Stimulated activated CD8-positive, alpha-beta memory T cell treated with anti-CD3 and anti-CD28 coated beads, Interleukin-4, amount 100 ng/mL, for 1 hour (primary cell): ENCODE measurements at places on chromosomes 16 and 17.

DNA sequence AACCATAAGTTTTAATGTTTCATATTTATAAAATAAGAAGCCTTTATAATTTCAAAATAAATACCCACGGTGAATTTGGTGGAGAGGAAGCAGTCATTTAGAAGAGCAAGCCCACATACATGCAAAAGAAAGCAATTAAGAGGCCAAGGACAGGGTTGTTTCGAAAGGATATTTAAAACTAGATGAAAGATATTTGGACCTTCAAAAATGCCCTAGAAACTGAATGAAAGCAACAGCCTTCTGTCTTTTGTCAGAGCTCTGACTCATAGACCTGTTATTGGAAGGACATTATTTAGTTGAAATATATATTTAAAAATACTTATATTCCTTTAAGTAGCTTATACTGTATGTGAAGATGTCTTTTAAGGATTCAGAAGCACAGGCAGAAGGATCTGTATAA lies 8.6 kb upstream of the METTL9 start:
- no peak for DNase-seq

- DNase-seq = no peak
Measured at GRCh38 chr17:43952724-43953666, 745 bp downstream of the PYY start.

DNA sequence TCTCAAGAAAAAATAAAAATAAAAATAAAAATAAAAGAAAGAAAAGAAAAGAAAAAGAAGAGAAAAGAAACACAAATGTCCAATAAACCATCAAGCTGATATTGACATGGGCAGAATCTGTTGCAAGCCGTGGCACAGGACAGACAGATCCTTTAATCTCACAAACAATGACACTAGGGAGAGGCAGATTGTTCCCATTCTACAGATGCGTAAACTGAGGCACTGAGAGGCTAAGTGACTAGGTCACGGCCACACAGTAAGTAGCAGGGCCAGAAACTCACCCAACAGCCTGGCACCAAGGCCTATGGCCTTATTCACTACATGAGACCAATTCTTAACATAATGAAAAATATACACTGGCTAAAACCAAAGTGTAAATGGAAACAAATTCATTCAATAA lies 28.3 kb upstream of the ZFP90 start:
- DNase-seq = no peak

DNA sequence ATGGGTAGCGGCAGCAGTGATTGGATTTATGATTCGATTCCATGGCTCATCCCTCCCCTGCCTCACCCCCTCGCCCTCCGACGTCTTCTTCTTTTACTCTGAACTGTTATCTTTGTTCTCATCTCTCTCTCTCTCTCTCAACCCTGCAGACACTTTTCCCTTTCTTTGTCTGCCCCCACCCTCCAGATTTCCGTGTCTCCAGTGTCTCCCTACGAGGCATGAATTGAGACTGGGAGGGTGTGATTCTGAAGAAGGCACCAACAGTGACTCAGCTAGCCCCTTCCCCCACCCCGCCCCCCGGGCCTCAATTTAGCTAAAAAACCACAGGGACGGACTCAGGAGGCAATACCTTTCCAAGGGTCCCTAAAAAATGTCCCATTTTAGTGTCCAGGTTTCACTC lies 47.6 kb upstream of the STH start:
- DNase-seq = no peak

DNA sequence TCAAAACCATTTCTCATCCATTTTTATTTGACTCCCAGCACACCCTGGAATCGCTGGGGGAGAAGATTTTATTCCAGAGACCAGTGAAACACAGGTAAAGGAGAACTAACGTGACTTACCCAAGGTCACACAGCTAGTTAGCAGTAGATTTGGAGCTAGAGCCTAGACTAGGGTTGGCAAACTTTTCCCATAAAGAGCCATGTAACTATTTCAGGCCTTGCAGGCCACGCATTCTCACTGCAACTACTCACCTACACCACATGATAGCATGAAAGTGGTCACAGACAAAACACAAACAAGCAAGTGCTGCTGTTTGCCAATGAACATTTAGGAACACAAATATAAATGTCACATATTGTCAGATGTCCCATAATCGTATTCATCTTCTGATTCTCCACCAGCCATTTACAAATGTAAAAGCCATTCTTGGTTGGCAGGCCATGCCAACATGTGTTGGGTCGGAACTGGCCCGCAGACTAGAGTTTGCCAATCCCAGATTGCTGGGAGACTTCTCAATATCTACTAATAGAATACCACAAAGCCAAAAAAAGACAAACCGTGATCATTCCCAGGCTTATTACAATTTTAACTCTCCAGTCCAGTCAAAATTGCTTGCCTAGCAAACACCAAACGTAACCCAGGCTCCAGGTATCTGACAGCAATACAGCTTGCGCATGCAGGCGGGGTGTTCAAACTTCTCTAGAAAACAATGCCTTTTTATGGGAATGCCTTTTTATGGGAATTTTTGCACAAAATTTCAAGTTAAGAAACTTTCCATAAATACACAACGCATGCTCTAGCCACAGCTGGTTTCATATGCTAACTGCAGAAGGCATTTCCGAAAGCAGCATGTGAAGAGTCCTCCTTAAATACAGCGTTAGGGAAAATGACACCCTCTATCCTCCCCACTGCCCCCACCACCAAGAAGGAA lies 20.9 kb downstream of the ZFHX3 start:
- no peak for DNase-seq

DNA sequence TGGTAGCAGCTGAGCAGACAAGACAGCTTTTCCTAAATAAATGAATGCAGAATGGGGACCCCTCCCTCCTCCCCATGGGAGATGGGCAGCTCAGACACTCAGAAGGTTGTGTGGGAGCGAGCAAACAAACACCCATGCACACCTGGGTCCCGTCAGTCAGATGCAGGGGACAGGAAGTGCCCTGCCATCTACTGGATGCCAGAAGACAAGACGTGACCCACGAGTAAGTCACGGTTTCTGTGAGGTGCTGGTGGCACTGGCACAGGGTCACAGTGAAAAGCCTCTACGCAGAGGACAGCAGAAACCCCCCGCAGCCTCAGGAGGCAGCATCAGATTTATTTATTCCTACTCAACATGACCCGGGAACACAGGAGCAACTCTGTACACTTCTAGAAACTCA lies 8.4 kb downstream of the HBQ1 start:
- DNase-seq = no peak

- no peak for DNase-seq
Measured at GRCh38 chr17:19398301-19399181, 11.6 kb upstream of the MFAP4 start.

DNA sequence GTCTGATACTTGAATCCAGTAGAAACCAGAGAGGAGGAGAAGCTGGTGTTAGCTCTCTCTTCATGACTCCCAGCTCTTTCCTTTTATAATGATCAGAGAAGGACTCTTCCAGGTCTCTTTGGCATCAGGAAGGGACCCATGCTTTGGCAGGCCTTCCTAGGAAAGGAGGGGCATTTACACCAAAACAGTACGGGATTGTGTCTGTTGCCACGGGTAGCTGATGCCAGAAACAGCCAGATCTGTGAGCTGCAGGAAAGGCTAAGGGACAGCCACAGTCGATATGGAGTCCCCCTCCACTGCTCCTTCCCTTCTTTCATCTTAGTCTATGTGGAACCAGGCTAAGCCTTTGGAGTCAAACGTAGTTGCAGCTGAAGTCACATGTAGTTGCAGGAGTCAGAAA lies 9.3 kb downstream of the CEP295NL start:
- no peak for DNase-seq

- no peak for DNase-seq
Measured at GRCh38 chr17:77901481-77901880, 57.0 kb upstream of the TNRC6C start.

DNA sequence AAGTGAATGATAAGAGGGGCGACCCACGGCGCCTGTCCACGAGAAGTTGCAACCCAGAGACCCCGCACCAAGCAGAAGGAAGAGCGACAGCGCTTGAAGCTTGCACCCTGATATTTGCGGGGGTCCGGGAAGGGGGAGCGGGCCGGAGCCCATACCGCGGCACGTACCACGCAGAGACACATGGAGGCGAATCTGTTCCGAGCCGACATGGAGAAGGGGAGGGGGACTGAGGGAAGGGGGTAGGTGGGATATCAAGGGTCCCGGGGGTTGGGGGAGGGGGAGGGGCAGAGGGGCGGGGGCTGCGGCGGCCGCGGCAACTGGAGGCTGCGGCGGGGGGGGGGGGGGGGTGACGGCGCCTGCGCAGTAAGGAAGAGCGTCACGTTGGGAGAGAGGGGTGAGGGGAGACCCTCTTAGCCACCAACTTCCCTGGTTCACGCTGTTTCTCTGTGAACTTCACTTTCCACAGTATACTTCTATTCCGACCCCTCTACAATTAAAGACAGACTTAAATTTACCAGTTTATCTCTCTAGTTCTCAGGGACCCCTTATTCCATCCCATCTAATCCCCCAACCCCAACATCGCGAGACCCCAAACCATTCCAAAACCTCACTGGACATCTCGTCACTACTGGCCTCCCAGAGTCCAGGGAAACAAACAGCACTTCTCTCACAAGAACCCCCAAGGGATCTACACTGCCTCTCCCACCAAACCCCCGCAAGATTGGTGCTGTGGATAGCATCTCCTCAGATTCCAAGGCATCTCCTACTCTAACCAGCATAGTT lies 8.0 kb downstream of the DLG4 start:
- no peak for DNase-seq

DNA sequence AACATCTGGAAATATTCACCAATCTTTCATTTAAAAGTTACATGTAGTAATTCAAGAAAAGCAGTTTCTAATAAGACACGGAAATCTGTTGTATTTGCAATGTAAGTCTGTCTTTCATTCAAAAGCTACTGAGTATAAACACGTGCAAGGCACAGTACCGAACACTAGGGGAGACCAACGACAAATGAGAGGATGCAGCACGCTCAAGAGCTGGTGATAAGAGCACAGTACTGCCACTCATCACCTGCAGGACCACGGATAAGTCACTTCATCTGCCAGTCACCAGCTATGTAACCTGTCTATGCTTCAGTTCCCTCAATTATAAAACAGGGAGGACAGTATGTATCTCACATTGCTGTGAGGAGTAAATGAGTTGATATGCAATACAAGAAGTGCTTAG lies 67.1 kb downstream of the CLEC18A start:
- peak; percentile 17 for DNase-seq

DNA sequence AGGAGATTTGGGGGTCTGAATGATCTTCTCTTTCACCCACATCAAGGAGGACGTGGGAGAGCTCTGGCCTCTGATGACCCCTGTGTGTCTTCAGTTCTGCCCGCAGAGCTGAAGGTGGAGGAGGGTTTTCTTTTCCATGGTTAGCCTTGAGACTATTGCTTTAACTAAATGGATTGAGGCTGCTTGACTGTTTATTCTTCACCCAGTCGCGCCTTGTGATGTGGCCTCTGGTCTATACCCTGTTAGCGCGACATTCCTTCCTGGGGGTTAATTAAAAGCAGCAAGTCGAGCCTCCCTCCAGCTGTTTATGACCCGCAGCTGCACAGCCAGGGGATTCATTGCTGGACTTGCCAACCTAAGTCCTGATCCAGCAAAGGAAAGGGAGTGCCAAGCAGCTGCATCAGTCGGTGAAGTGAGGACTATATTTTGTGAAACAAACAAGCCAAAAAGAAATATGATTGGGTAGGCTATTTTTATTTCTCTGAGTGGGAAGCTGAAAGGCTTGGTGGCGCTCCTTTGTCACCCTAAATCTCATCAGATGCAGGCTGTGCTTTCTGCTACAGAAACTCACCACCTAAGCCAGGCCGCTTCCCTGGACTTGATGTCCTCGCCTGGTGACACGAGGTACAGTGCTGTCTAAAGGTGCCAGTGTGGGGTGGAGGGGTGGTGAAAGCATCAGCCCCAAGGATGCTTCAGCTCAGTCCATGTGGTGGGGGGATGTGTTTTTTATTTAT lies 11.0 kb upstream of the SEC14L1 start:
- no peak for DNase-seq

- no peak for DNase-seq
Measured at GRCh38 chr17:37098910-37099664, 150.3 kb downstream of the AATF start.

GRCh38 chr17:67528751-67529436 lies 151.8 kb downstream of the PITPNC1 start:
- no peak for DNase-seq

GRCh38 chr16:58644108-58644507 lies 14.5 kb upstream of the CNOT1 start:
- DNase-seq = no peak

DNA sequence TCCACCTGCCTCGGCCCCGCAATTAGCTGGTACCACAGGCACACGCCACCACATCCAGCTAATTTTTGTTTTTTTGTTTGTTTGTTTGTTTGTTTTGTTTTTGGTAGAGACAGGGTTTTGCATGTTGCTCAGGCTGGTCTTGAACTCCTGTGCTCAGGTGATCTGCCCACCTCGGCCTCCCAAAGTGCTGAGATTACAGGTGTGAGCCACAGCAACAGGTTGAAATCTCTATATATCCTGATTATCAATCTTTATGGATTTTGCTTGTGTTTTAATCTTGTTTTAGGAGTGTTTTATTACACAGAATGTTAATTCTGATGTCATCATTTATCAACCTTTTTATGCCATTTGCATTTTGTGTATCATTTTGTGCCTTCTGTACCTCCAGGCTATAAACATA lies 48.2 kb downstream of the RAB11FIP4 start:
- no peak for DNase-seq

GRCh38 chr17:75096082-75096625 lies 8.4 kb downstream of the SLC16A5 start:
- no peak for DNase-seq

GRCh38 chr16:29738514-29738913 lies 7.3 kb downstream of the C16orf54 start:
- no peak for DNase-seq

- DNase-seq = no peak
Measured at GRCh38 chr17:74356646-74357465, 4.8 kb downstream of the BTBD17 start.

- no peak for DNase-seq
Measured at GRCh38 chr16:8241408-8241807, 348.9 kb downstream of the TMEM114 start.

DNA sequence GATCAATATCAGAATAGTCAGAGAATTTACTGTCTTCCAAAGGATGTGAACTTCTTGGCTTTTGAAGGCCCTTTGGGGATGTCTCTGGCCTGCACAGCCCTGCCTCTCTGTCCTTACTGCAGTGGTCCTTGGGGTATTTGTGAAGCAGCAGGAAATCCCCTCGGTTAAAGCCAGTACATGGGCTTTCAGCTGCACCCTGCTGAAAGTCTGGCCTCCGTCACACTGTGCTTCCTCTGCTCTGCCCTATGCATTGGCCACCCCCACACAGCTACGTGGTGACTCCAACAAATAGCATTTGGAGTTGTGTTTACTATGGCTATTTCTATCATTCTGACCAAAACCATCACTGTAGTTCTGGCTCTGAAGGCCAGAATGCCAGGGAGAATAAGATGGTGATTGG lies 21.2 kb downstream of the SYCE1L start:
- no peak for DNase-seq

DNA sequence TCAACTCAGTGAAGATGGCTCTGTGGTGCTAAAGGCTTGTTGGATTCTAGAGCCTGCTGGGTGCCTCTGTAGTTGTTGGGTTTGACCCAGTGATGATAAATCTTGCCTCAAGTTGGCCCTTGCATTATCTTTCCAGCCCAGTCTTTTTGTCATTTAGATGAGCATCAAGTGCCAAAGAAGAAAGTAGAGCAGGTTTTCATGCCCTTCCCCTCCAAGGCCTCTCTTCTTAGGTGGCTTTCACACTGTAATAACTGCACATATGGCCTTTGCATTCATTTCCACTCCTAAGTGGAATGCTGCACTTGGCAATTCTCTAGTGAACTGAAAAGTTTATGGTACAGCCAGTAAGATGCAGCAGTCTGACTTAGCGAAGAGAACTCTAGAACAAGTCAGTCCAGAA lies 165.1 kb downstream of the PHKB start:
- DNase-seq = no peak
